ENCODE measurements at places on chromosomes 11 and 22.

DNA sequence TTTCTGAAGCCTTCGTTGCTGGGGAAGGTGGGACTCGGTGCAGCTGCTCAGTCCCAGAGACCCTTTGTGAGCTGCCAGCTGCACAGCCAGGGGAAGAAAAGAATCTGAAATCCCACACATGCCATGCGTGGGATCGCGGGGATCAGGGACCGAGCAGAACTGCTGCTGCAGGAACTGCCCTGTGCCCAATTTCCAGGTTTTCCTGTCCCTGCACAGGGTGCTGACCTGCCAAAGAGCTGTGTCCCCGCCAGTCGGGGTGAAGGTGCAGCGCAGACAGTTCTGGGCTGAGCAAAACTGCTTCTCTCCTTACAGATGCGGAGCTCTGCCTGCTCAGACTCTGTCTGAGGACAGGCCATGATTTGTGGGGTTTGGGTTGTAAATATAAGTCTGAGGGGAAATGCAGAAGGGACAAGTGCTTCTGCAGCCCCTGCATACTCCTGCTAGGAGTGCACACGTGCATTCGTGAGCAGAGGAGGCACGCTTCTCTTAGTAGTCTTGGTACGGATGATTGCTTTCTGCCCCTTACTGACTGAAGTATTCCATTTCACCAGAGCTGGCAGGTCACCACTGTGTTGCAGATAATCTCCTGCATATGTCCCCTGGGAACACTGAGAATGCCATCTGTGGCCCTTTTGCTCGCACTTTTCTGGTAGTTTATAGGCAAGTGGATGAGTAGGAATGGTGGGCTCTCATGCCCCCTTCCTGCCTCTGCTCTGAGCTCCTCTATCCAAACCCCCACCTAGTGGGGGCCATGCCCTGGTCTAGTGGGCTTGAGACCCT, 141.4 kb downstream of the PARVA start:
- DNase-seq: no peak

DNA sequence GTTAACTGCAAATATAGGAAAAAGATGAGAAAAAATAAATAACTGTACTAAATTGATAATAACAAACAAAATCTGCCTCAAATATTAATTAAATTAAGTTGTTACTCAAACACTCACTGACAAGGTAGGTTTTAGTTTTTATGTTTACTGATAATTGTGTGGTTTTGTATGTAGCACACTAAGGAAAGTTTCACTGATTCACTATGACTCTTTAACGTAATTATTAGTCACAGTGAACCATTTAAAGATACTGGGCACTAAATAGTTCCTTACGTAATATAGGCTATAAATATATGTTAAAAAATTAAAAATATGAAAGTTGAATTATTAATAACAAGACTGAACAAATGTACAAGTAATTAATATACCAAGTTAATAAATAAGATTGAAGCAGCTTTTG, 2330.0 kb upstream of the RAG2 start:
- no peak for DNase-seq

DNA sequence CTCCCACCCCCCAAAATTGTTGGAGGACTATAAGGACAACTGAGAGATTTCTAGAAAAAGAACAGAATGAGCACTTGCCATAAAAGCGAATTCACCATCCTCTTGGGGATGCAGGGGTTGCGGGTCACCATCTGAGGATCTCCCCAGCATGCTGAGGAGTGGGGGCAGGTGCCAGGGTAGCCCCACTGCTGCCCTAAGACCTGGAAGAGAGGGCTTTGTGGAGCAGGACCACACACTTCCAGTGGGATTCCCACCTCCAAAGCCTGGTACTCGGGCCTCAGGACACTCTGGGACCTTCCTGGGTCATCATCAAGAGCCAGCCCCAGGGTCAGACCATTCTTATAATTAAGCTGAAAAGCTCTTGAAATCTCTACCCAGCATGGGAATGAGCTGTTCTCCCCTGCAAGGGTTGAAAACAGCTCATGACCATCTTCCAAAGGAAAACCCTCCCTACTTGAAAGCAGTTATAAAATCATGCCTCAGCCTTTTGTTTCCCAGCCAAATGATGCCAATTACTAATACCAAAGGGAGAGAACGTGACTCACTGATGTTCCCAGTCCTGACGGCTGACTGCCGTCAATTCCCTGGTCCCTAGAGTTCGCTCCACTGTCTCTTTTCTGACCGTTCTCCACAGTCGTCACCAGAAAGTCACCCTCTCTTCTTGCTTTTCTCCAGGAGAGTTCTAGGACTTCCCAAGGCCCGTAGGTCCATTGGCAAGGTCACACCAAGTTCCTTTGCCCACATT, 76.8 kb upstream of the CREB3L1 start:
- DNase-seq: no peak

GRCh38 chr22:39925273-39925672, 24.4 kb downstream of the GRAP2 start:
- DNase-seq: no peak

GRCh38 chr11:69986440-69986787, 91.7 kb upstream of the ANO1 start:
- no peak for DNase-seq

DNA sequence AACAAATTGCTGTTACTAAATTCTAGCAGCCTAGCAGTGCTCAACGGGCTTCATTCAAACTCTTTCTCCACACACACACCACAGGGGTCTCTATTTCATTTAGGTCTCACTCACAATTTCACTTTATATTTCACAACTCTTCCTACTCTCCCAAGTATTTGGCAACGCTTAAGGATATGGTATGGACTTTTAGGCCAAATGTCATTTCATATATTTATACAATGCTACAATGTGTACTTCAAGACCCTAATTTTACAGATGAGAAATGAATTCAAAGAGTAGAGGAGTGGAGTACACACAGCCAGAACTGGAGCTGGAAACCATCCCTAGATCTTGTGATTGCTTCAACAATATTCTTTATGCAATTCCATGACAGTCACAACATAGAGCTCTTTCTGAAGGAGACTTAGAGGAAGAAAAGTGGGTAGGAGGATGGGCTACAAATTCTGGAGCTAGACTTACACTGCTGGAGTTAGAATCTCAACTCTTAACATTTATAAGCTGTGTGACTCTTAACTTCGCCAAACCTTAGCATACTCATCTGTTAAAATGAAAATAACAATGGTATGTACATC, 2.5 kb upstream of the MS4A13 start:
- no peak for DNase-seq

DNA sequence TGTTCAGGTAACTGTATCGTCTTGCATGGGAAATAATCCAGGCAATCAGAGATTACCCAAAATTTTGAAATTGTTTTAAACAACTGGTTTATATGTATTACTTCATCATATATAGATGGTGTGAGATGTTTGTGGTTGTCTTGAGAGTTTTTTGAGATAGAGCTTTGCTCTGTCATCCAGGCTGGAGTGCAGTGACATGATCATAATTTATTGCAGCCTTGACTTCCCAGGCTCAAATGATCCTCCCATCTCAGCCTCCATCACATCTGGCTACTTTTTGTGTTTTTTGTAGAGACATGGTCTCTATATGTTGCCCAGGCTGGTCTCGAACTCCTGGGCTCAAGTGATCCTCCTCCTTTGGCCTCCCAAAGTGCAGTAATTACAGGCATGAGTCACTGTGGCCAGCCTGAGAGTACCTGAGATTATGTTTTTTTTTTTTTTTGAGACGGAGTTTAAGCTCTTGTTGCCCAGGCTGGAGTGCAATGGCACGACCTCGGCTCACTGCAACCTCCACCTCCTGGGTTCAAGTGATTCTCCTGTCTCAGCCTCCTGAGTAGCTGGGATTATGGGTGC, 11.5 kb downstream of the CTNND1 start:
- DNase-seq: no peak

DNA sequence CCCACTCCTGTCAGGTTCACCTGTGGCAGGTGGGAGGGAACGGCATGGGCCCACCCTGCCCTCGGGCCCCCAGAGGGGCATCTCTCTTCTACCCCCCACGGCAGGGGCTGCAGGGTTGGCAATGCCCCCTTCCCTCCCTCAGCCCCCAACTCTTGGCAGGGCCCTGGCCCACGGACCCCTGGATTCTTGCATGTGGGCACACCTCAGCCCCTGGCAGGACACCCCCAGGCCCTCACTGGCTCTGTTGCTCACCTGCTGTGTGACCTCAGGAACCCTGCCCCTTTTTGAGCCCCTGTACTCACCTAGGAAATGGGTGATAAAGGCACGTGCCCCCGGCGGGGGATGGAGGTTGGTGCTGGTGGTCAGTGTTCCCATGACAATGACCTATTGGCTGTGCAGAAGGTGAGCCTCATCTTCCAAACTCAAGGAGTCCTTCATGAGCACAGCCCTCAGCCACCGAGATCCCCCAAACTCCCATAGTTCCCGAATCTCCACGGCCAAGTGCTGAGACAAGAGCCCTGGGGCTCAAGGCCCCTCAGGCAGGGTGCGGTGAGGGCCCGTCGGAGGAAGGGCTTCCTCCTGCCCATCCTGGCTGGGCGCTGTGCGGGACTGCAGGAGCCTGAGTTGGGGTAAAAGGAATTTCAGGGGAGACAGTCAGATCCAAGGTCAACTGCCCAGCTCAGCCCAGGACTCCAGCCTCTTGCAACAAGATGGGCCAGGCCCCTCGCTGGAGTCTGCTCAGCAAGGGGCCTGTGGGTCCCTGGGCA, 198.2 kb downstream of the IGLL1 start:
- DNase-seq: no peak

GRCh38 chr11:4448995-4449394, at the start of gene OR52K2:
Gene OR52K2, plus strand, starts transcription at chr11:4449295. Its CDS starts 45 bp downstream, at chr11:4449340.
- no peak for DNase-seq

DNA sequence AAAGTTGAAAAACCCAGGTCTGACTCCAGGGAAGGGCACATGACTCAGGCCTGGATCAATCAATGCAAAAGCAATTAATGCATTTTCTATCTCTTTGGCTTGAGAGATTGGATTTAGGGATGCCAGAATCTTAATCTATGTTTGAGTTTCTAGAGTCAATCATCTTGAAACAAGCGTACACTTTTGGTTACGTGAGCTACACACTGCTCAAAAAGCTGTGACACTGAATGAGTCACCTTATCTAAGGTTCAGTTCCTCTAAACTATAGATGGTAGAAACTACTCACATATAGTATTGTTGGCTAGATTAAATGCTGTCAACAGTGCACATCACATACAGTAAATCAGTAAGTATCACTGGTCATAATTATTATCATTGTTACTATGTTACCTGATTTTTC, 24.2 kb downstream of the MRE11 start:
- DNase-seq: no peak

DNA sequence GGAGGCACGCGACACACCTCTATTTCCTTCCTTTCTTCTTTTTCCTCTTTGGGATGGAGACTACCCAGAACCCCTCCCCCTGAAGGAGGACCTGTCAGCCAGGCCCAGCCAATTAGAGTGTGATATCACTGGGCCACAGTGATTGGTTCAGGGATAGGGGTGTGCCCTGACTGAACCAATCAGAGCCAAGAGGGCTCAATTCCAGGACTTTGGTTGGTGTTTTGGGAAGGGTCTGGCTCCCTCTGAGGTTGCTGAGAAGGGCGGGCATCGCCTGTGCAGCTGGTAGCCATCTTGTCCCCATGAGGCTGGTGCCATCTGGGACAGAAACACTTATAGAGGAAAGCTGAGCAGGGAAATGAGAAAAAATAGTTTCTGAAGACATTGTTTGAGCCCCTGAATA, 71.4 kb downstream of the CHST1 start:
- peak; percentile 19 for DNase-seq

GRCh38 chr11:122832721-122833470, 5.4 kb upstream of the CRTAM start:
- DNase-seq: peak; percentile 65

GRCh38 chr11:132913295-132913694, 619.0 kb downstream of the OPCML start:
- no peak for DNase-seq

GRCh38 chr22:21014726-21015465, at the start of gene P2RX6:
Gene P2RX6, plus strand, starts transcription at chr22:21015165. Its CDS starts 10 bp downstream, at chr22:21015175.
- peak; percentile 90 for DNase-seq

DNA sequence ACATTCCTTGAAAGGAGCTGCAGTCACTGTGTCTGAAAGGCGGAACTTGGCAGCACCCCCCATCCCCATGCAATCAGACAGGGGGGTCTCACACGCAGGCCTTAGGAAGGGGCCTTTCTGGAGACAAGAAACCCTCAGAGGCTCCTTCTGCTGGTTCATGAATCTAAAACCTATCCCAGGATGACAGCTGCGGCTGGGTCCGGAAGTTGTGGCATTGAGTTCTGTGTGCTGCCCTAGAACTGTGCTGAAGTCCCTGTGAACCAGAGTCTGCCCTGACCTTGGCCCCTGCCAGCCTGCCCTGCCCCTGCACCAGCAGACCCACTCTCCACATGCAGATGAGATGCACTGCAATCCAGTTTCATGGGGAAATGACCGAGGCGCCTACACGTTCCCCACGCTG, 268.0 kb downstream of the CTTN start:
- peak; percentile 16 for DNase-seq

- DNase-seq: peak; percentile 98
These were observed at the start of gene CLNS1A for GRCh38 chr11:77637345-77638165. Gene CLNS1A, minus strand, starts transcription at chr11:77637794. Its CDS starts 80 bp downstream, at chr11:77637714.

DNA sequence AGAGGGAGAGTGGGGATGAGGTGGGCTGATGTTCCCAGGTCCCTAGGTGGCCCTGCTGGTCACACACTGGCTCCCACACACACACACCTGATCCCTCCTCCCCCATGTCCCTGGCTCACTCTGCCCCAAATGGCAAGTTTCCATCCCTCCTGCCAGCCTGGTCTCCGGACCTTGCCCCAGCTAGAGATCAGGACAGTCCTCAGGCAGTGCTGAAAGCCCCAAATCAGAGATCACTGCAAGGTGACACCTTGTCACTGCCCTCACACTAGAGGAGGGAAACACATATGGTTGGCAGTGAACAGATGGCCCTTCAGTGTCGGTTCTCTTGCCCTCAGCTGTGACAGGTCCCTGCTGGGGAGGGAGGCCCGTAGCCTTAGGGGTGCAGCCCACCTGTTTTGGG, 7.6 kb downstream of the TMPRSS5 start:
- no peak for DNase-seq
